ENCODE measurements at places on chromosomes 4 and X.

- peak; percentile 96 for DNase-seq
These were observed at the start of gene ASMTL for GRCh38 chrX:1452516-1453394. Gene ASMTL, minus strand, starts transcription at chrX:1452909. Its CDS starts 69 bp downstream, at chrX:1452840.

- peak; percentile 47 for DNase-seq
These were observed 605 bp upstream of the FAT1 start for GRCh38 chr4:186724058-186724863.

GRCh38 chr4:141425124-141425523, 204.4 kb downstream of the ZNF330 start:
- DNase-seq: no peak

DNA sequence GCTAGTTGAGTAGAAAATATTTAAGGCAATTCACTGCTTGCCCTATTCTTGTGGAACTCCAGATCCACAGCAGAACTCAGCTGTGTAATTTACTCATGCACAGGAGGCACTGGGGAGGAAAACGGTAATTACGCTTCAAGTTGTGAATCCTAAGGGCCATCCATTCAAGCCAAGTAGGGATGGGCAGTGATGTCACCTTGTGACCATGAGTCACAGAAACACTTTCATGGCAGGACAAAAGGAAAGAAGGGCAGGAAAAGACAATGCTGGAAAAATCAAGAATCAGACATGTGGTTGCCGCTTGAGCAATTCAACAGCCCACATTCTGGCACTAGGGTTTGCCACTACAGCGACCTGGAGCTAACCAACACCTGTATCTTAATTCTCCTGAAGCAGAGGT, 1.4 kb downstream of the PAQR3 start:
- no peak for DNase-seq

- DNase-seq: no peak
These were observed 35.3 kb upstream of the VSIG4 start for GRCh38 chrX:66074920-66075879.

GRCh38 chr4:173289353-173289727, 44.8 kb downstream of the HMGB2 start:
- no peak for DNase-seq

Measured in right renal cortex interstitium (tissue), 3 donors.